NCI-H2171 treated with DMSO at 0.1 percent for 48 hours (cell line): ENCODE measurements at places on chromosomes 1 and 21.

- peak; percentile 53 for DNase-seq
Observed at GRCh38 chr1:20483098-20483832, 2.7 kb downstream of the CAMK2N1 start.

DNA sequence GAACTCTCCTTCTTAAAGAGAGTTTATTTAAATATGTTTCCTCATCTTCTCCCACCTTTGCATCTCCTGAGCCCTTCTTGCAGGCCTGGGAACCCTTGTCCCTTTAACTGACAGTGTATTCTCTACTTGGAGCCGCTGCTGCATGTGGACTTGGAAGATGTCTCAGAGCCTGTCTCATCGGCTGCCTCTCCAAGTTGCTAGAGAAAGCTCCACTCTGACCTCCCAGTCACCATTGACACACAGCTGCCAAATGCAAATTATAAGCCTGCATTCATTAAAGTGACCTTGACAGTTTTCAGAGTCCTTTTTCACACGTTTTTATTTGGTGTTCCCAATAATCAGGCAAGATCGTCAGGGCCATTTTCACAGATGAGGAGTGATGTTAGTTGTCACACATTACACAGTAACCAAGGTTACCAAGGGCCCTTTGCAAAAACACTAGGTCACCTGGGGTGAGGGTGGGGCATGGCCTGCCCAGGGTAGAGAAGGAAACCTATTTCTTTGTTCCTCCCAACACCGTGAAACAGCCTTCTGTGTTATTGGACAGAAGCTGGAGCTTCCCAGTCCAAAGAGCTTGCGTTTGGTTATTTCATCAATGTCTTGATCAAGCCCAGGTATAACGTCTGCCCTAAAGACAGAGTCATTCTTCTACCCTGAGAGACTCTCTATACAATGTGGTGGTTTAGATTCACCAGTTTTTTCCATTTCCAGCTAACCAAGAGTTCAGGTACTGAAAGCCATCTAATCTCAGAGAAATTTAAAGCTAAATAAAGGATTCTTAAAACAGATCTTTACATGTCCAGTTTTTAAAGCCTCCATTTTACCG is 164.1 kb downstream of the GALNT2 start:
- no peak for DNase-seq

GRCh38 chr1:190663962-190664361 is 186.3 kb upstream of the BRINP3 start:
- no peak for DNase-seq

GRCh38 chr21:19490481-19490880 is 1086.9 kb upstream of the TMPRSS15 start:
- no peak for DNase-seq

DNA sequence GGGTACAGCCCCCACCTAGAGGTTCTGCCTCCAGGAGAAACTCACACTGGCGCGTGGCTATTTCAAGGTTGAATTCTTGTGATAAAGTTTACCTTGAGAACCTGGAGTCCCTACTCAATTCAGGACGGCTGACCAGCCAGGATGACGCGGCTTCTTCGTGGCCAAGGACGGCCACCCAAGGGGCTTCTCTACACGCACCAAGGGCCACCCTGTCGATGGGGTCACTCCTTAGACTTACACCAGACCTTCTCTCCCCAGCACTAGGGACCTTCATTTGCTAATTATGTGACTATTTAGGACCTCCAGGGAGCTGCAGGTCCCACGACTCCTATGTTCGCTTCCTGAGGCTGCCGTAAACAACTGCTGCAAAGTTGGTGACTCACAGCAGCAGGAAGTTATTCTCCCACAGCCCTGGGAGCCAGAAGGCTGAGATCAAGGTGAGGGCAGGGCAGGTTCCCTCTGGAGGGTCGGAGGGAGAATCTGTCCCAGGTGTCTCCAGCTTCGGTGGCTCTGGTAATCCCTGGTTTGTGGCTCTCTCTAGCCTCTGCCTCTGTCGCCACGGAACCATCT is 135.9 kb downstream of the NPHP4 start:
- no peak for DNase-seq

- DNase-seq, result no peak
Observed at GRCh38 chr1:113675302-113675701, 84.0 kb downstream of the PHTF1 start.

DNA sequence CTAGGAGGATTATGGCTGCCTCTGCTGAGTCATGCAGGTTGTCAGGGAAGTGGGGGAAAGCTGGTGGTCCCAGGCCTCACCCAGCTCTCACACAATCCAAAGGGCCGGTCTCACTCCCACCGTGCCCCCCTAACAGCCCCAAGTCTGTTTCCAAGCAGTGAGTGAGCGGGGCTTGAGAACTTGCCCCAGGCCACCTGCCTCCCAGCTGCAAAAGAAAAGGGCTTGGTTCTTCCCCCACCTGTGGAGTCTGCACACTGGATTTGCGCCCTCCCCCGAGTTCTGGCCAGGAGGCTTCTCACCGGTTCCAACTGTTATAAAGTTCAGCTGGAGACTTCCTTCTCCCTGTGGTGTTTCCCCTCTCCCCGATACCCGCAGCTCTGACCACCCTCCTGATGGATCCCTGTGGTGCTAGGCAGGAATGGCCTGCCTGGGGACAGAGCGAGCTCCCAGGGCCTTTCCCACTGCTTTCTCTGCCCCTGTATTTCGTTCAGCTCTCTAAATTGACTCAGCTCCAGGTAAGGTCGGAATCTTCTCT is 222.3 kb downstream of the BARHL2 start:
- no peak for DNase-seq

DNA sequence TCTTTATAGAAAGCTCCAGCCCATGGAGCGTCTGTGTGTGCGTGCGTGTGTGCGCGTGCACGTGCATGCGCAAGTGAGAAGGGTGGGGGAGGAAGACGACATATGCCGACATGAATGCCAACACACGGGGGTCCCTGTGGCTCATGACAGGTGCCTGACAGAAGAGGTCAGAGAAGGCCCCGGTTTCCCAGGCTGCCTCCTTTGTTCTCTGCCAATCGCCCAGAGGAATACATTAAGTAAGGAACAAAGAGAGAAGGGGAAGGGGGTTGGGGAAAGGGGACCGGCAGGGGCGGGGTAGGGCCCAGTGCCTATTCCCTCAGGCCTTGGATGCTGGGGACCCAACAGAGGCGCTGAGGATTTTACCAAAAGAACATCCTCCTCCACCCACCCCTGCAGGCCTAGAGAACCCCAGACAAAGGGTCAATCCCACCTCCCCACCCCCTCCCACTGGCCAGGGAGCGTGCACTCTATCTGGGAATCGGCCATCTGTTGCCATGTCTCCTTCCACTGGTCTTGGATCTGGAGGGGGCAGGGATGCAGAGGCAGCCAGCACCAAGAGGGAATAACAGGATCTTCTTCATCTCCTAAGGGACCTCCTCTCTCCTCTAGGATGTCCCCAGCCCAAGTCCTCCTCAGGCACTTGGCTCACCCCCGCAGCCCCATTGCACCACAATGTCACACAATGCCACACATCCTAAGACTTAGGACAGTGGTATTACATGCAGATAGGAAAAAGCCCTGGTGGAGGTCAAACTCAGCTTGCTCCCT is 39.4 kb downstream of the PIK3C2B start:
- no peak for DNase-seq
